ENCODE measurements at places on chromosomes 3 and 15.

- DNase-seq, result no peak
Observed at GRCh38 chr3:193910310-193910709, 225.6 kb upstream of the HES1 start.

DNA sequence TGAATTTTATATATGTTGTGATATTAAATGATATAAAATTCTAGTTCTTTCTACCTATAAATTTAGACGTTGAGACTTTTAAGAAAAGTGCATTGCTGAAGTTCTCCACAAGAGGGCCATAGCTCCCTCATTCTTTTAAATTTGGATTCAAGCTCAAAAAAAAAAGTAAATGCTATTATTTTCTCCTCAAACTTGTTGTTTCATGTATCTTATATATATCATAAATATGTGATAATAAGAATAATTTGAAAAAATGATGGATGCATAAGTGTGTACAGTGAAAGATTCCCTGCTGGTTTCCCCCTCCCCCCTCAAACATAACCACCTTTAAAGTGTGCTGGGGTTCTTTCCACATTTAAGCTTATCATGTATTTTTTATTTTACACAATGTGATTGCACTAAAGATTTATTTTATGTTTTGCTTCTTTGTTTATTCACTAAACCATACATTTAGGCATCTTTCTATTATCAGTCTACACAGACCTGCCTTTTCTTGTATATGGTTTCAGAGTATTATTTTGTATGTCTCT is 769.4 kb upstream of the GOLIM4 start:
- DNase-seq, result no peak

DNA sequence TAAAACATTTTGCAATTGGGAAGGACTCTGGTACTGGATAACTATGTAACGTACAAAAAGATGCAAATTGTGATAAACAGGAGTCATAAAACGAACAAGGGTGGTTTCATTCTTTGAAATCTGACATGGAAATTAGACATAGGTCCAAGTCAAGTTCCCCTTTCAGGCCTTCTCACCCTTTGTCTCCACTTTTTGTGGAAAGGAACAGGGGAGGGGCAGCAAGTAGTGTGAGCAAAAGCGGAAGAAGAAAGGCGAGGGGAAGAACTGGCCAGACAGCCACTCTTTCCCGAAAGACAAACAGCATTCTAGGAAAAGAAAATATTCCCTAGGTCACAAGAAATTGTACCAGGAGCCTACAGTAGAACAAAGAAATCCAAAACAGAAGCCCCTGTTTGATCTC is 52.6 kb downstream of the MCF2L2 start:
- DNase-seq, result no peak

GRCh38 chr3:107408513-107408912 is 31.3 kb downstream of the CCDC54 start:
- DNase-seq, result no peak

DNA sequence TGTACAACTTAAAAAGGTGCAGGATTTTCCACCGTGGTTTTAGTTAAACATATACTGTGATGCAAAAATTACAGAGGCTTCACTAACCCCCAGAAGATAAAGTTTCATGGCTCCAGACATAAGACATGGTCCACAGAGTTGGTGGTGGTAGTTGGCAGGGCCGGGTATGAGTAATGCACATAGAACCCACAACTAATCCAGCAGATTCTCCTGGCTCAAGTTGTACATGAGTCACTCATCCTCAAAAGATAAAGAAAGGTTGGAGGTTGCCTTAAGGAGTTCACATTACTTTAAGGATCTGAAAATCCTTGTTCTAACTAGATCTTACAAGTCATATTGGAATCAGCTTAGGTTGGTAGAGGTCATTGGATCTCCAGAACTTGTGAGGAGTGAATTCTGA is 98.3 kb upstream of the ZBTB20 start:
- DNase-seq, result no peak

DNA sequence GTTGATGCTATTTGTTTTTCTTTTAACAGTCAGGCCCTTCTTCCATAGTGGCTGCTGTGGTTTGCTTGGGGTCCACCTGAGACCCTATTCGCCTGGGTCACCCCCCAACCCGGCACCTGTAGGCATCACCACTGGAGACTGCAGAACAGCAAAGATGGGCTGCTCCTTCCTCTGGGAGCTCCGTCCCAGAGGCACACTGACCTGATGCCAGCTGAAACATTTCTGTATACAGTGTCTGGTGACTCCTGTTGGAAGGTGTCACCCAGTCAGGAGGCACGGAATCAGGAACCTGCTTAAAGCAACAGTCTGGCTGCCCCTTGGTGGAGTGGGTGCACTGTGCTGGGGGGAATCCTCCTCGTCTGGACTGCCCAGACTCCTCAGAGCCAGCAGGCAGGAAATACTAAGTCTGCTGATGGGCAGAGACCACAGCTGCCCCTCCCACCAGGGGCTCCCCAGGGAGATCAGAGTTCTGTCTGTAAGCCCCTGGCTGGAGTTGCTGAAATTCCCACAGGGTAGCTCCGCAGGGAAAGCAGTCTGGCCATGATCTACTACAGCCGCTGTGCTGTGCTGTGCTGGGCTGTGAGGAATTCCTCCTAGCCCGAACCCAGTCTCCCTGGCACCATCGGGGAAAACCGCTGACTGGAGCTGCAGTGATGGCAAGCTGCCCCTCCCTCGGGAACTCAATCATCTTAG is 248.2 kb downstream of the TBC1D5 start:
- DNase-seq, result no peak

All from cortex of kidney (tissue), 1 donor.